ENCODE measurements at places on chromosomes 3 and 15.

DNA sequence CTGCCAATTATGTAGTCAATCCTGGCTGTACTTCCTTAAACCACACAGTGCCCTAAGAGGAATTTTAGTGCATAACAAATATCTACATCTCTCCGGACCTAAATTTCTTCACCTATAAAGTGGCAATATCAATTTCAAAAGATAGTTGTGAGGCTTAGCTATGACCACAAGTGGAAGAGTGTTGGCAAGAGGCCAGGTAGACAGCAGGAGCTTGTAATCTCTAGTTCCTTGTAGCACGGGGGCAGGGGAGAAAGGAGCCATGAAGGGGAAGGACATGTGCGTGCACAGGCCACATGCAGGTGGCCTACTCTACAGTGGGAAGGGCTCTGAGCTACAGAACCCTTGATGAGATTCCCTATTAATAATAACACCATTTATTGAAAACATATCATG, 269.7 kb downstream of the ABHD5 start:
- no peak for DNase-seq

DNA sequence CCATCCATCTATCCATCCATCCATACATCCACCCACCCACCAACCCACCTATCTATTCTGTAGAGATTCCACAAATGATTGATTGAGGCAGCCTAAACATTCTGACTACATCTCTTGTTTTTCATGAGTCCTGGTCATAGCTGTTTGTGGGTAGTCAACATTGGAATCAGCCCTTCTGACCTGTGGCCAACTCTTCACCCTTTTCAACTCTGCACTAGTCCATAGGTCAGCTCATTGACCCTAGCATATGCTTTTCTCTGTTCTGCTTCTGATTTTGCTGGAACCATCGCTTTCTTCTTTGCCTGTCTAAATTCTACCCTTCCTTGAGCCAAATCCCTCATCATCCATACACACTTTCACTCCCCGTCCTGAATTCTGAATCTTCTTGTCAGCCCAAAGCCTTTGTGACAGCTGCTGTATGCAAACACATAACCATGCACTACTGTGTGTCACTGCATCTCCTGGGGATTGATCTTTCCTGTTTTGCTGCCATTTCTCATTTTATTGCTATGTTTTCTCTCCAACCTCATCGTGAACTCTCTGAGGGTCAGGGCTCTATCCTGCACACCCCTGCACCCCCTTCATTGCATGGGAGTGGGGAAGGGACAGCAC, 16.8 kb upstream of the KCTD6 start:
- no peak for DNase-seq

GRCh38 chr15:67193223-67193990, 61.1 kb downstream of the AAGAB start:
- DNase-seq: no peak

GRCh38 chr3:25218362-25218761, 209.7 kb upstream of the RARB start:
- no peak for DNase-seq

GRCh38 chr3:189317911-189318310, 146.1 kb downstream of the TPRG1 start:
- DNase-seq: no peak

GRCh38 chr3:81871358-81872155, 110.1 kb upstream of the GBE1 start:
- no peak for DNase-seq
